NCI-H187 treated with DMSO at 0.1 percent for 48 hours (cell line): ENCODE measurements at places on chromosomes 4 and X.

DNA sequence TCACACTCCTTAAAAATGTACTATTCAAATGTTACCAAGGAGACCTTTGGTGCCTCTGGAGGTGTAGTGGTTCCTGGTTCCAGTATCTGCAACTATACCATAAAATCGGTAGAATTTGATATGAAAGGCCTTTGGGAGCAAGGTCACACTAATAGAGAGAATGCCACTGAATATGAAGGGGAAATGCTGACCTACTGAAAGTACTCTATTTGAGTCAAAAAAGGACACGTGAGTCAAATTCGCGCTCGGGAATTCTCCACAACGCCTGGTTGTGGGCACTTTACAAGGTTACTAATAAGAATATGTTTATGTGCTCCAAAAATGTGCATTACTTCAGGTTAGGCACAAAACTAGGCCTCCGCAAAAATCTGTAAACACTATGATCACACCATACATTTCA is 39.5 kb upstream of the RELL1 start:
- no peak for DNase-seq

GRCh38 chrX:121260596-121261240 is 213.3 kb downstream of the GLUD2 start:
- no peak for DNase-seq

DNA sequence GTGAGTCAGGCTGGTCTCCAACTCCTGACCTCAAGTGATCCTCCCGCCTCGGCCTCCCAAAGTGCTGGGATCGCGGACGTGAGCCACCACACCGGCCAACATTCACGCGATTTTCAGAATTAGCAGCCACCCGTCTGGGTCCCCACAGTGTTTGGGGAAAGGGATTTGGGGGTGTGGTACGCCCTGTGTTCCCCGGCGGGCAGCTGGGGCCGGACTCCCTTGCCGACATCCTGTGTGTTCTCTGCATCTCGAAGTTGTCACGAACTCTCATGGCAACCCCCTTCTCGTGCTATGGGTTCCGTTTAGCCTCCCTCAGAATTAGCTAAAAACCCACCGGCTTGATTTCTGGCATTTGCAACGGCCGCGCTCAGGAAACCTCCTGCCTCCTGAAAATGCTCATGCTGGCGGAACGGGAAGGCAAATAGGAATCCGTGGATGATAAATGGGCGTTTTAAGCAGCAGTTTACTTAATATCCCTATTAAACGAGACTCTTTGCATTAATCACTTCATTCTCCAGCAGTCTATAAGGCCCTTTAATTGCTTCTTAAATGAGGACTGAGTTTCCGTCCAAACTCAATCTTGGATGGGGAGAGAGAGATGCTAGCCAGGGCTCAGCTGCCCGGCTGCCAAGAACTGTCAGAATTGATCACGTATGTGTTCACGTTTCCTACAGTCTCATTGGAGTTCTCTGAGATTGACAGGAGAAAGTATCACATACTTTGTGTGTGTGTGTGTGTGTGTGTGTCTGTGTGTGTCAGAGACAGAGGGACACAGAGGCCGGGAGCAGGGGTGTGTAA is 78.9 kb upstream of the PPP2R3B start:
- no peak for DNase-seq

- no peak for DNase-seq
These were observed 273.4 kb downstream of the HS3ST1 start for GRCh38 chr4:11155208-11155867.

DNA sequence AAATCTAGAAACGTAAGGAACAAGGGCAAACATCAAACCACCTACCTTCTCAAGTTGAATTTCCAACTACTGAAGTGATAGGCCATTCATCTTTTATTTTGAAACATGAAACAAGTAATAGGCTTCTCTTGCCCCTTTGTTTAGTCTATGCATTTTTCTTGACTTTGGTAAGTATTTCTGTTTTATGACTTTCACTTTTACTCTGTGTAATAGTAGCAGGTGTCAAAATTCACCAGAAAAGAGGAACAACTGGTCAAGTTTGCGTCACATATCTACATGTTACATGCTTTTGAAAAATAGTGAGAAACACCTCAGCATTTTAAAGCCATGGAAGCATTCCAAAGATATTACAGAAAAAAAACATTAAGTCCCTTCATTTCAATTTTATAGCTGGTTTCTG is 157.1 kb upstream of the FTHL17 start:
- no peak for DNase-seq

- DNase-seq, result no peak
These were observed 116.1 kb downstream of the KLHL13 start for GRCh38 chrX:118000518-118000917.

- DNase-seq, result no peak
These were observed 19.4 kb upstream of the SLC25A6 start for GRCh38 chrX:1411326-1411725.

- no peak for DNase-seq
These were observed 31.6 kb upstream of the CT47C1 start for GRCh38 chrX:119041175-119041574.

DNA sequence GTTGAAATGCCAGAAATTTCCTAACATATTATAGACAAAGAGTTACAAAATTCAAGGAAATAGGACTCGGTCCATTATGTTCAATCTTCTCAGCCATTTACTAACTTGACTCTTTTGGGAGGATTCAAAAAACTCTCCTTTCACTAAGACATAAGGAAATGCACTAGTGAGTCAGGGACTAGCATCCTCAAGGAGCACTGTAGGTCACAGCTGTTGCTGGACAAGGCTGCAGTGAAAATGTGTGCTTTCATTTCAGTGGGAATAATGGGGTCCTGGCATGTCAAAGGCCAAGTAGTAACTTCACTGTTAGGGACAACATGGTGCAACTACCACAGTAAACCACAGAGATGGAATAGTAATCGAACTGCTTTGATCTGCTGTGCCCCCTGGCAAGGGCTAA is 56.9 kb upstream of the ABCG2 start:
- no peak for DNase-seq

GRCh38 chr4:11293866-11294265 is 134.8 kb downstream of the HS3ST1 start:
- no peak for DNase-seq

GRCh38 chr4:15695240-15695699 is 7.6 kb upstream of the BST1 start:
- DNase-seq, result peak; percentile 54

- no peak for DNase-seq
These were observed at the start of gene MAGEA8 for GRCh38 chrX:149881081-149881711. Gene MAGEA8 (plus strand): TSS chrX:149881183. CDS start chrX:149884273, 3,090 bp downstream.

- DNase-seq, result no peak
These were observed 1044.2 kb upstream of the FTHL17 start for GRCh38 chrX:32116047-32116446.

DNA sequence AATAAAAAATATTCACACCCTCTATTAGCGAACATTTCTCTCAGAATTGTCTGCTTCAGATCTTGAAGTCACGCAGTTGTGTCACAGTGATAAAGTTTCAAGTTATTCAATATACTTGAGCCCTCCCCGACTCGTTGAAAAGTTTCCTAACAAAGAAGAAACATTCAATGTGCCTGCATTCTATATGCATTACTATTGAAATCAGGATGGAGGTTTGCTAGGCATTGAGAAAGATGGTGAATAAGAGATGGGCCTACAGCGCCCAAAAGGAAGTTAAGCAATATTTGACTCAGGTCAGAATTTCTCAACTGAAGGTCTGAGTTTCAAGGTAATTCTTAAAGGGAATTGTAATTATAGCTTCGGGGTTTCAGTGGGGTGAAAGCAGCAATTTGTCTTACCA is 6.1 kb downstream of the TCEANC start:
- no peak for DNase-seq

GRCh38 chr4:3797831-3798790 is 31.9 kb downstream of the ADRA2C start:
- DNase-seq, result no peak

DNA sequence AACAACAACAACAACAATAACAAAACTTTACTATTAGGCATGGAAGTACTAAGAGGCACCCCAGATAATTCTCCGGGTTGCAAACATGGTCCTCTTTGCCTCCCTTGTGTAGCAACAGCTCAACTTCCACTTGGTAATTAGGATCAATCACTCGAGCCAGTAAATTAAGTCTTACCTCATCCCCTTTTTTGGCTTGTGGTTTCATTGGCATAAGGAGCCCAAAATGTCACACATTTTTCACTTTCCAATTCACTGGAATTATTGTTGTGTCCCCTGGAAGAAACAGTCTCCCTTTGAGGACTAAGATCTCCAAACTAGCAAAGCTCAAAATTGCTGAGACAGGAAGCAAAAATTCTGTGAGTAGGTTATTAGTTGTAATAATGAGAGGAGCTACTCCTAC is 49.2 kb upstream of the HSD17B10 start:
- DNase-seq, result no peak

- DNase-seq, result no peak
These were observed 19.4 kb downstream of the TET2 start for GRCh38 chr4:105166066-105166465.

GRCh38 chrX:4622486-4623167 is 909.2 kb upstream of the PRKX start:
- DNase-seq, result no peak

GRCh38 chrX:154850957-154851611 is 16.6 kb upstream of the SMIM9 start:
- DNase-seq, result no peak

GRCh38 chrX:106203315-106203714 is 35.2 kb downstream of the PWWP3B start:
- no peak for DNase-seq

DNA sequence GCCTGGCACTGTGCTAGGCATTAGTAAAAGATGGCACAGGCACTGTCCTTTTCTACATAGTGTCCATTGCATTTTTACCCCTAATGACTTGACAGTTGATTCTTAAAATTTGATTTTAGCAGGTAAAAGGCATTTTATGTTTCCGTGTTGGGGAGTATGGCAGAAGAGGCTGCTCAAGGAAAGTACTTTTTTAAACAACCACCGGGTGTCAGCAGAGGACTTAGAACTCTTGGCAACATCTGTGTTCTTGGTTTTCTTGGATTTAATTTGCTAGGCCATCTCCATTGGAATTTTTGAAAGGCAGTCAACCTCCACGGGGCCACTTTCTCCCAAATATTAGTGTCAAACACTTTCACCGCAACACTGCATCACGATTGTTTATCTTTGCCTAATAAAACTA is 102.9 kb downstream of the TSPAN7 start:
- no peak for DNase-seq

DNA sequence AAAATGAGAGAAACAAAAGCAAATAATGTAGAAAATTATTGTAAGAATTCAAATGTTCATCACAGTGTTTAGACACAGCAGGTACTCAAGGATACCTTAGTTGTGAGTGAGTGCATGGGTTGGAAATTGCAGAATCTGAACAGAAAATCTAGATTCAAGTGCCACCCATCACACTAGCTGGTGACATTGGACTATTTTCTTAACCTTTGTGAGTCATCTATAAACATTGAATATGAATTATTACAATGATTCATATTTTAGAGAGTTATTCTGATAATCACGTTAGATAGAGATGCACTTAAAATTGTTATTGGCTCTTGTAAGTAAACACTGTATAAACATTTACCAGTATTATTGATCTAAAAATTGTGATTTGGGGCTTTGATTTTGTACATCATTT is 1113.1 kb downstream of the STIM2 start:
- no peak for DNase-seq

- DNase-seq, result no peak
These were observed 514 bp downstream of the FANCB start for GRCh38 chrX:14872355-14872754.

GRCh38 chrX:31293409-31293808 is 221.6 kb upstream of the FTHL17 start:
- no peak for DNase-seq

DNA sequence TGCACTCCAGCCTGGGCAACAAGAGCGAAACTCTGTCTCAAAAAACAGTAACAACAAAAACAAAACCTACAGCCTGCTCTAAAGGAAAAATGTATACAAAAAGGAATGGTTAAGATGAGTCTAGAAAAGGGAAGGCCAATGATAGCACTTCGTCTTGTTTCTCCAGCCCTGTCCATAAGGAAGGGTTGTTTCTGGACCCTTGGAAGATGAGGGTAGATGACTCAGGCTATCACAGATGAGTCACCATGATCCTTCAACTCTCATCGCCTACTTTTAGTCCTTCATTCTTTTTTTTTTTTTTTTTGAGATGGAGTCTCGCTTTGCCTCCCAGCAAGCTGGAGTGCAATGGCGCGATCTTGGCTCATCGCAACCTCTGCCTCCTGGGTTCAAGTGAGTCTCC is 8.8 kb downstream of the PLA2G12A start:
- no peak for DNase-seq

DNA sequence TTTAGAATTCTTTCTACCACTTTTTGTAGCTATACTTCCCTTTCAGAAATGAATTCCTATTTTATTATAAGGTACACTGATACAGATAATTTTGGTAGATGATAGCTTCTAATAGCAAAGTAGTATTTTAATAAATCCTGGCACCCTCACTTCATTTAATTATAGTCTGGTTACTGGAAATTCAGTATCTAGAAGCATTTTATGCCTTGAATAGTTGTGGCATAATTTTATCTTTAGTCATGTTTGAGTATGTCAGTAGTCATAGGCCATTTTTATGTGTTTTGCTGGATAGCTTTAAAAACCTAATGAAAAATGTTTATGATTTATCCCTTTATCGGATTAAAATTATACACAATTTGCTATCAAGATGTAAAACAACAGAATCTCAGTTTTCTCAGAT is 92.3 kb downstream of the DIAPH2 start:
- DNase-seq, result no peak

- no peak for DNase-seq
These were observed 254.1 kb downstream of the FBXW7 start for GRCh38 chr4:152281822-152282221.

DNA sequence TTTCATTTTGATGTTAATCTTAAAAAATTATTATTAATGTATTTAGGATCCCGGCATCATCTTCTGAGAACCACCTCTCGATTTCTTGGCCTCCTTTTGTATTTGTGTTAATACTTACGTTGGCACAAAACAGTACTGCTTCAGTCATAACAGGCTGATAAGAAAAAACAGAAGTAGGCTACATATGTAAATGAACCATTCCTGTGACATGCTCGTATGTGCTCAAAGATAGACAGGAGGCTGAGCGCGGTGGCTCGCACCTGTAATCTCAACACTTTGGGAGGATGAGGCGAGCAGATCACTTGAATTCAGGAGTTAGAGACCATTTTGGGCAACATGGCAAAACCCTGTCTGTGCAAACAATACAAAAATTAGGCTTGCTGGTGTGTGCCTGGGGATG is 109.4 kb upstream of the H2AZ1 start:
- no peak for DNase-seq

- no peak for DNase-seq
These were observed 129.7 kb upstream of the SLC4A4 start for GRCh38 chr4:71209161-71209560.

- no peak for DNase-seq
These were observed 48.1 kb upstream of the TSPAN7 start for GRCh38 chrX:38513112-38513742.
